Fibroblast of skin of scalp (primary cell): ENCODE measurements at places on chromosomes 2 and 18.

- peak; percentile 95 for DNase-seq
Observed at GRCh38 chr2:144015655-144016245, 504.2 kb downstream of the ZEB2 start.

DNA sequence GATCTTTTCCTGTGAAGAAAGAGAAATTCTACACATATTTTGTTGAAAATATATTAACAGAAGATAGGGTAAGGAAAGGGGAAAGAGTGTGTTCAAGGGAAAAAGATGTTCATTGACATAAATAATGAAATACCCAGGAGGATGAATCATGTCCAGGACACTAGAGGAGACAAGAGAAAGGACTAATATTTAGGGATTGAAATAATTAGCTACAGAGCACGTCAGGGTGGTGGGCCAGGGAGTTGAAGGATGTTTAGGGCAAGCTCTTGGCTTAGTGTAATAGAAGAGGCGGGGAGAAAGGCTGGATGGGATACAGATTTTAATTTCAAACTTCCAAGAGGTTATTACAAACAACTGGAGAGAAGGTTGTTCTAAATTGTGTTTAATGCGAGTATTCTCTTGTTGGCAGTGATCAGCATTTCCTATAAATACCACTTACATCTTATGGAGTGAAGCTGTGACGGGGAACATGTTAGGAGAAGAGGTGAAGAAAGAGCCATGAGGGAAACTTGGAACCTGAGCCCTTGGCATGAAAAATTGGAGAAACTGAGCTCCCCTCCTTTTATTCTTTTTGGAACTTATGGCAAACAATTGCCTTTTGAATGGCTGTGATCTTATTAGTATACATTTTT lies 36.6 kb upstream of the CETN1 start:
- DNase-seq: no peak

GRCh38 chr2:129872446-129872845 lies 107.0 kb upstream of the RAB6C start:
- no peak for DNase-seq

DNA sequence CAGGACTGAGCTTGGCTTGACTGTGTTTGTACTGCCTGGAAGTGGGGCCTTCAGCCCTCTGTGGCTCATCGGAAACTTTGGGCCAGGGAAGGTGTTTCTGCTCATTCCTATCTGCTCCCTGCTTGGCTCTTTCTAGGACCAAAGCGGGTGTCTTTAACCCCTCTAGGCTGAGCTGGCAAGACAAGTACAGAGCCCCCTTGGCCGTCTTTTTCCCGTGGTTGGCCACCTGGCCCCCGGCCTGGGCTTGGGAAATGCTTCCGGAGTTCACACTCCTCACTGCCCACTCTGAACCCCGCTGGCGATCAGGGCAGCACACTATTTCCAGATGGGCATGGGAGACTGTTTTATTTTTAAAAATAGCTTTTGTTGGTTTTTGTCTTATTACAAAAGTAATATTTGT lies 243.0 kb downstream of the DYSF start:
- DNase-seq: no peak

GRCh38 chr18:53610957-53611356 lies 613.5 kb downstream of the MBD2 start:
- DNase-seq: no peak

- no peak for DNase-seq
Observed at GRCh38 chr2:235564066-235564465, 70.2 kb downstream of the AGAP1 start.

DNA sequence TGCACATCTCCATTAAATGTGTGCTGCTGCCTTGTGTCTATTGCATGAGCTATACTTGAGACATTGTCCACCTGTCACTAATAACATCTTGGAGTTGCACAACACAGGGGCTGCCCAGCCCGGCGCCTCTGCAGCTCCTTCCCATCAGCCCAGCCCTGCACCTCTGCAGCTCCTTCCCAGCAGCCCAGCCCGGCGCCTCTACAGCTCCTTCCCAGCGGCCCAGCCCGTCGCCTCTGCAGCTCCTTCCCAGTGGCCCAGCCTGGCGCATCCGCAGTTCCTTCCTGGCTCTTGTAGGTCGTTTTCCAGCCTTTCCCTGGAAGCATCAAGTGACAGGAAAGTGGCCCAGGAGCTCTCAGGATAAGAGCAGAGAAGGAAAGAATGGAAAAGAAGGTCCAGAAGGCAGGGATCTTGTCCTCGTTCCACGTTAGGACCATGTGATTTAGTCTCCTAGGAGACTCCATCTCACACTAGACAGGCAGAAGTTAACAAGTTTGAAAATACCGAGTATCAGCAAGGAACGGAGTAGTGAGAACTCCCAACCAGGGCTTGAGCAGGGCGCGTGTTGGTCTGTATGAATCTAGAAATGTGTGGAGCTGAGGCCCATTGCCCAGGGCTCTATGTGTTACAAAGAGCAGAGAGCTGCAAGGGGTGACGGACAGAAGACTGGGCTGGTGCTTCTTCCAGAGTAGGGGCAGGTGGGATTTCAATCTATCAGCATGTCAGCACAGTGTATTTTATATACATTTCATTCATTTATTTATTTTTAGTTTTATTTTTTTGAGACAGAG lies 115.7 kb upstream of the TPO start:
- no peak for DNase-seq

- DNase-seq: peak; percentile 27
Observed at GRCh38 chr2:120161190-120161589, 62.0 kb downstream of the TMEM185B start.

GRCh38 chr2:164369366-164369765 lies 251.9 kb downstream of the GRB14 start:
- DNase-seq: peak; percentile 80

DNA sequence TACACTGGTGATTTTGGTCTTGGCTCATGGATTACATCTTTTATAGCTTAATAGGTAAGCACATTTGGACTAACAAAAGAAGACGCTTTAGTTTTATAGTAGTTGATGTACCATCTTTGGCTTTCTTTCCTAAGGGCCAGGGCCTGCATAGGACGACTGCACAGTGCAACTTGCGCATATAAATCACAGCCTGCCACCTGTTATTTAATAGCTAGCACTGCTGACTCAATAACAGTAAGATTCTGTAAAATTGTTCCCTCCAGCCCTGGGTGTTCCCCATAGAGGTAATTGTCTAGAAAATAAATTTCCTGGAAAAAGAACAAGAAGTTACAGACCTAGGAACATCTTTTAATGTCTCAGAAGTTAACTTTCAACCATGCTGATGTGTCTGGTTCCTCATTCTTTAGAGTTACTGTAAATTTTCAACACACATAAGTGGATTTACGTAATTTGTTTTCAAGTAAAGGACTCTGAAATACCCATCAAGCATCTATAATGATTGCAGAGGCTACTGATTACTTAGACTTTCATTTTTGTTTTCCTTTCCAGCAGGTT lies 594.2 kb upstream of the NXPH2 start:
- DNase-seq: no peak

DNA sequence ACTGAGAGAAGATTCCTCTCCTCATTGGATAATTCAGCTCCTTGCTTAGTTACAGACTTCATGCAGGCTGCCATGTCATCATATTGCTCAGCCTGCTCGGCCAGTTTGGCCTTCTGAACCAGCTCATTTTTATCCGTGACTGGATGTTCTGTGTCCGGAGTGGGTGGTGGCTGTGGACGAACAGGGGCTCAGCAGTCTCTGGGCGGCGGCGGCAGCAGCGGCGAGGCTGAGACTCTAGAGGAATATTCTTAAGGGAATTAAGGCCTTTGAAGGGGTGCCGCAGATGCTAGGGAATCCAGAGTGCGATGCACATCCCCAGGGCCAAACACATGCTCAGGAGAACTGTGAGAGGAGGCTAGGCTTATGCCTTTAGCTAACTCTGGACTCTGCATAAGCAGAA lies 97.9 kb upstream of the GYPC start:
- no peak for DNase-seq

GRCh38 chr2:197435598-197436420 lies 981 bp upstream of the SF3B1 start:
- no peak for DNase-seq

DNA sequence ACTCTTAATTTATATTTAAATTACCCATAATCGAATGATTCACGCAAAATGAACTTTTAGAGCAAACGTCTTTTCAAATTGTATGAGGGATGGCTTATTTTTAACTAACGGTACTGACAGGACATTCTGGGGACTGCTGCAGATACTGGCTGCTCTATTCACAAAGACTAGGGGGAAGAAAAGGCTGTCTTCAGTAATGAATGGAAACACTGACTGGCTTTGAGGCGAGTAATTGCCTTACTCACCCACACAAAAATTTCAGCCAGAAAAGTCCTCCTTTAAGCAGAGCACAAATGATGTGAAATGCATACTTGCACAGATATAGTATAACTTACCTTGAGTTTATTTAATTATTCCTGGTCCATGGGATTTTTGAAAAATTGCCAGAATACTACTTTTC lies 852.6 kb downstream of the DPP10 start:
- DNase-seq: no peak

- no peak for DNase-seq
Observed at GRCh38 chr18:12301263-12302005, 6.6 kb upstream of the TUBB6 start.

DNA sequence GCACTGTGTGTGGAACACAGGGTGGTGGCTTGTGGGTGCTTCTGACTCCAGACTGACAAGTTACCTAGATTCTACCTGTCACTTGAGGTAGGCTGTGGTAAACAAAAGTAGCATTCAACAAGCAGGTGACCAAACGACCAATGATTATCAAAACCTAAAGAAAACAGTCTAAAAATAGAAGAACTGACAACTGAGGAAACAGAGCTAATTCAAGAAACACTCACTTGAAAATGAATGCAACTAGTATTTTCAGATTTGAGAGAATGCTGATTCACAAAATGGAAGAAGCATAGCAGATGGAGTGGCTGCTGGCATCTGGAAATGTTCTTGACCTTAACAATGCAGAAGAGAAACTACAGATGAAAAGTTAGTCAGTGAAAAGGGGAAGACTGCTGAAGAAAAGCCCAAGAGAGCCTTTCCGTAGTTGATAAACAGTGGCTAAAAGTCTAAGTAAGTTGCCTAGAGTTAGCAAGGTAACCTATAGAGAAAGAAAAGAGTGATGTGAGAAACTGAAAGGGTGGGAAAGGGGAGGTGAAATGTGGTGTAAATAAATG lies 170.4 kb downstream of the NCK2 start:
- no peak for DNase-seq

- DNase-seq: no peak
Observed at GRCh38 chr2:19609266-19609665, 250.8 kb upstream of the OSR1 start.

DNA sequence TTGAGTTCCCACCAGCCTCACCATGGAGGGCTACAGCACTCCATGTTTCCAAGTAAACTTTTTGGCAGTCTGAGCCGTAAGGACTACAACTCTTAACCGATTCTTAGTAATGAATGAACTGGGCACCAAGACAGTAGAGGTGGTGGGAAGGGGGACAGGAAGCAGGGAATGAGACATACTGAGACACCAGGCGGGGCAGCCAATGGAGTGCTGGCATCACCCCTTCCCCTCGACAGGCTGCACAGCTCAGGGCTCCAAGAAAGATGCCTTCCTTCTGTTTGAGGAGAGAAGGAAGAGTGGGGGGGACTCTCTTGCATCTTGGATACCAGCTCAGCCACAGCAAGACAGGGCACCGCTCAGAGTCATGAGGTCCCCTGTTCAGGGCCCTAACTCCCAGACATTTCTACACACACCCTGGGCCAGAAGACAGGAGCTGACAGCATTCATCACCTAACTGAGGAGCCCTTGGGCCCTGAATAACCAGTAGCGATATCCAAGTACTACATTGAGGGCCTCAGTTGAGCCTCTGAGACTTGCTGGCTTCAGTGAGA lies 45.2 kb downstream of the USP34 start:
- no peak for DNase-seq

GRCh38 chr2:42874949-42875801 lies 82.8 kb upstream of the HAAO start:
- DNase-seq: no peak

- peak; percentile 35 for DNase-seq
Observed at GRCh38 chr2:88099798-88100488, 27.9 kb downstream of the FABP1 start.

DNA sequence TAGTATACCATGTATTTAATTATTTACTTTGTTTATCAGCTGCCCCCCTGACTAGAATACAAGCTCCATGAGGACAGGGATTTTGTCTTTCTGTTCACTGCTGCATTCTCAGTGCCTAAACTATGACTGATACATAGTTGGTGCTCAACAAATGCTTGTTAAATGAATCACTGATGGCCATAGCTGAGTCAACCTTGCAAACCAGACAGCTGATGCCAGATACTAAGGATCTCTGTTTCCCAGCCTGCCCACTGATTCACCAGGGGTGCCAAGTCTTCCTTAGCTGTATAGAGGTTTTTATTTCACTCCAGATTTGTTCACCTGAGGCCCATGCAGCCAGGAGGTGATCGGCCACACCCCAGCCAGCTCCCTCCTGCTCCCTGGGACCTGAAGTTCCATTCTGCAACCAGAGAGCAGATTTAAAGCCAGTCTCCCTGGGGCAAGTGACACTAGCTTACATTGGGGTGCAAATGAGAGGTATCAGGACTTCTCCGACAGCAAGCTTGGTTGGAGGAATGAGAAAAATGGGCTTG lies 92.2 kb downstream of the C1QL2 start:
- DNase-seq: no peak

- no peak for DNase-seq
Observed at GRCh38 chr2:201886504-201886903, 80.2 kb downstream of the CDK15 start.

GRCh38 chr2:138155304-138155703 lies 191.0 kb downstream of the HNMT start:
- DNase-seq: no peak

DNA sequence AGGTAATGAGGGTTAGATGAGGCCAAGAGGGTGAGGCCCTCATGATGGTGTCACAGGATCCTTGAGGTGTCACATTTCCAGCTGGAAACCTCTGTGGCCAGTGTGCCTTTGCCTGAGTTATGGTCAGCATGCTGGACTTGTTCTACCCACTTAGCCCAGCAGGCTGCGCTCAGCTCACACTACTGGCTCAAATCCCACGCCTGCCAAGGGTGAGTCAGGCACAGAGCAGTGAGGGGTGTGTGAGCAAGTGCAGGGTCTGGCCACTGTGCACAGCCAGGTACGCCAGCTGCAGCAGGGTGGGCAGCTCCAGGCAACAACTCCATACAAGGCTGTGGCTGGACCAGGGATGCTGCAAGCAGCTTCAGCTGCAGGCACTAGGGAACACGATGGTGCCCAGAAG lies 616.6 kb upstream of the FSHR start:
- peak; percentile 38 for DNase-seq

- no peak for DNase-seq
Observed at GRCh38 chr2:101549371-101549770, 74.5 kb upstream of the RFX8 start.

GRCh38 chr18:45738660-45739059 lies 14.7 kb downstream of the SLC14A1 start:
- DNase-seq: no peak

DNA sequence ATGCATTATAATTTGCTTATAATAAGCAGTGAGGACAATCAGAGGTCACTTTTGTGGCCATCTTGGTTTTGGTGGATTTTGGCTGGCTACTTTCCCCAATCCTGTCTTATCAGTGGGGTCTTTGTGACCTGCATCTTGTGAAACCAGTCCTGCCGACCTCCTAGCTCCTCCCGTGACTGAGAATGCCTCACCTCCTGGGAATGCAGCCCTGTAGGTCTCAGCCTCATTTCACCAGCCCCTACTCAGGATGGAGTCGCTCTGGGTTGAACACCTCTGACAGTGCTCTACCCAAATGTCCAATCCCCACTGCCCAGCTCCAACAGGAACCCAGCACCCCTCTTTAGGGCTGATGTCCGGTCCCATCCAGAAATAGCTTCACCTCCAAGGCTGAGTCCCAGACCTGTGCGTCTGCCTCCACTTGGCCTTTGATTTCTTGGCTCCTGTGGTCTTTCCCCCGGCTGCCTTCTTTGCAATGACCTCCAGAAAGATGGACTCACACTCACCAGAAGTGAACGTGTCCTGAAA lies 31.3 kb upstream of the PXDN start:
- no peak for DNase-seq

GRCh38 chr18:50097702-50098101 lies 97.2 kb downstream of the MYO5B start:
- DNase-seq: no peak
